ENCODE measurements at places on chromosomes 7 and 10.

DNA sequence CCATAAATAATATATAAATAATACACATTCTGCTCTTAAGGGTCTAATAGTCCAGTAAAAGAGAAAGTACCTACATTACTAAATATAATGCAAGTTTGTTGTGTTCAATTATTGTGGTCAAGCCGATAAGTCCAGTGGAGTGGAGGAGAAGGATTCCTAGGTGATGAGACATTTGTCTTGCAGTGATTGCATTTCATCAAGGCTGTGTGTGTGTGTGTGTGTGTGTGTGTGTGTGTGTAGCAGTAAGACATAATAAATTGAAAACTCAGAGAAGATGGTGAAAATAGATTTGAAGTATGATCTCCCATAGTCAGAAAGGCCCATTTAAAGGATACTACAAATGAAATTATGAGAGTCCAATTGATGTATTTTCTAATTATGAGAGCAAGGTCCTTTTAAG, 192.5 kb upstream of the SEMA3C start:
- DNase-seq, result no peak

DNA sequence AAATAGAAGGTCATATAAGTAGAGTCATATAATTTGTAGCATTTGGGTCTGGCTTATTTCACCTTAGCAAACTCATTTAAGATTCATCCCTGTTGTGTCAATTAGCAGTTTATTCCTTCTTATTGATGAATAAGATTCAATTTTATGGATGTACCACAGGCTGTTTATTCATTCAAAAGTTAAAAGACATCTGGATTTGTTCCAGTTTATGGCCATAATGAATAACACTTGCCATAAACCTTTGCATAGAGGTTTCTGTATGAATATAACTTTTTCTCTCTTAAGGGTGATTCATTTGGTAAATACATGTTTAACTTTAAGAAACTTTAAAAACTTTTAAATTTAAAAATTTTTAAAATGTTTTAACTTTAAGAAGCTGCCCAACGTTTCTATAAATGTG, 66.4 kb downstream of the CPED1 start:
- no peak for DNase-seq

- DNase-seq, result no peak
These were observed 19.4 kb downstream of the LAT2 start for GRCh38 chr7:74228951-74229900.

- DNase-seq, result no peak
These were observed 83.0 kb downstream of the BEND7 start for GRCh38 chr10:13445656-13446400.

DNA sequence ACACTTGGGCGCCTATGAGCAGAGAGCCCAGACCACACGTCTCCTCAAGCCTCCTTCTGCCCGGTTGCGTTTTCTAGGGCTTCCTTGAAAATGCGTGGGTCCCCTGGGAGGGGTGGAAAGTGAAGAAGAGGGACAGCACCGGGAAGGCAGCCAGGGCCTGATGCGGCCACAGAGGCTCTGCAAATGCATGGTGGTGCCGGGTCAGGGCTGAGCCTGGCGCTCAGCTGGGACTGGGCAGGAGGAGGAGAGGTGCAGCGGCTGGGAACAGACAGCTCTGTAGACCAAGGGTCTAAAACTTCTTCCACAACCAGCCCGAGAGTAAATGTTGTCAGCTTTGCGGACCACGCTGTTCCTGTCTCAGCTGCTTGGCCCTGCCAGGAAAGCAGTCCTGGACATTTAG, 1.6 kb downstream of the DPYSL4 start:
- no peak for DNase-seq

- no peak for DNase-seq
These were observed 182.6 kb downstream of the FZD1 start for GRCh38 chr7:91446819-91447218.

DNA sequence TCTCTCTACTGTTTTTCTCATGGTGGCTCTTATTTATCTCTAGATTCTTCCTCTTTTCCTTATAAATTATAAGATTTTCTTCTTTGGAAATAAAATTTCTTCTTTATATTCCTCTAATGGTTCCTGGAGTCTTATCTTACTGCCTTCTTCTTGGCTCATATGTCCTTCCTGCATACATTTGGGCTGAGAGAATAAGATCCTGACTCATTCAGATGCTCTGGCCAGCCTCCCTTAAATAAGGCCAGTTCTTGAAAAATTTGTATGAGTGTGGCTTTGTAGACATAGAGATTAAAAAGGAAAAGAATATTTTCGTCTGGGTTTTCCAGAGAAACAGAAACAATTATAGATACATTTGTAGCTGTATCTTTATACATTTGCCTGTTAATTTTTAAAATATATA, 411.3 kb downstream of the KIF20B start:
- DNase-seq, result no peak

GRCh38 chr7:754531-755412, 27.7 kb upstream of the PRKAR1B start:
- DNase-seq, result no peak

All from stimulated activated CD8-positive, alpha-beta memory T cell treated with anti-CD3 and anti-CD28 coated beads, Interleukin-15, amount 100 ng/mL, for 48 hours (primary cell).